ENCODE measurements at places on chromosomes 12 and 14.

GRCh38 chr12:39300799-39301198, 142.1 kb downstream of the KIF21A start:
- DNase-seq: no peak

- DNase-seq: no peak
Measured at GRCh38 chr14:20512177-20512905, 7.0 kb downstream of the RNASE10 start.

GRCh38 chr12:95787274-95787818, 3.2 kb downstream of the NTN4 start:
- DNase-seq: no peak

GRCh38 chr12:55862286-55862685, 19.6 kb upstream of the MMP19 start:
- DNase-seq: no peak

GRCh38 chr12:5026342-5026938, 17.2 kb upstream of the KCNA5 start:
- no peak for DNase-seq

GRCh38 chr12:4580281-4580688, 18.3 kb downstream of the DYRK4 start:
- DNase-seq: no peak

All from GF-D8 (cell line).